ENCODE measurements at places on chromosomes 5 and 9.

DNA sequence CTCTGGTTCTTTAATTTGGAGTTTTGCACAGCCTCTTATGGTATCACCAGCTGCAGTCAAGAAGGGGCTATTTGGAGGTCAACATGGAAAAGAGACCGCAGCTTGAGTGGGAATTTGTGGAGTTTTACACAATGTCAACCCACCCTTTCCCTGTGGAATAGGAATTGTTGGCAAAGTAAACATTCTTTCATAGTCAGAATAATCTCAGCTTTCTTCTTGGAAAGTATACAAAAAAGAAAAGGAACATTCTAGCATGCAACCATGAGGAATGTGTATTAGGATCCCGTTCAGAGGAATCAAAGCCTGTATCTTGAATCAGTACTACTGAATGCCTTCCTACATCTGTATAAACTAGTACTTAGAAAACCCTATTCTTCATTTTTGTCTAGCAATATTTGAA lies 107.6 kb downstream of the LURAP1L start:
- DNase-seq, result no peak

DNA sequence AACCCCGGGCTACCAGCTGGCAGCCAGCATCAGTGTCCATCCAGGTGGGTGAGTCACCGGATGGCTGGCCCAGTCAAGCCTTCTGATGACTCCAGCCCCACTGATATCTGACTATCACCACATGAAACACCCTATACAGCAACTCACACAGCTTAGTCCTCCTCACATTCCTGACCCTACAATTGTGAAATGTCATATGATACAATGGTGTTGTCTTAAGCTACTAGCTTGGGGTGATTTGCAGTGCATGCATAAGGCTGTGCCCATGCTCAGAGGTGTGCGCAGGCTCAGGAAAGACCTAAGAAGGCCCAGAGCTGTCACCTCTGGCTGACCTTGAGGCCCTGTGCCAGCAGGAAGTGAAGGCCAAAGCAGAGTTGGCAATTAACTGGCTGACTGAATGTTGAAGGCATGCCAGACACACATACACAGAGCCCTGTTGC lies 21.5 kb upstream of the SEMA4D start:
- DNase-seq, result no peak

DNA sequence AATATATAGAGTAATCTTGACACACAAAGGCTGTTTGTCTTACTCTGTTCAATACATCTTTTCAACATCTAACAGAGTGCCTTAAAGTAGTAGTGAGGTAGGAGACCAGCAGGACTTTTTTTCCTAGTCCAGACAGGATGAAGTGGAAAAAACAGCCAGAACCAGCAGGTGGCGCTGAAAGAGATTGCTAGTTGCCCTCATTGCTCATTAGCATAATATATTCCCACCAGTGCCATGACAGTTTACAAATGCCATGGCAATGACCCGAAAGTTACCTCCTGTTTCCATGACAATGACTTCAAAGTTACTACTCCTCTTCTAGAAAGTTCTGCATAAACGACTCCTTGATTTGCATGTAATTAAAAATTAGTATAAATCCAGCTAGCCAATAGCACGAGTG lies 387.4 kb downstream of the ACTL7B start:
- DNase-seq, result peak; percentile 24

GRCh38 chr9:93005876-93006275 lies 52.6 kb upstream of the SUSD3 start:
- DNase-seq, result no peak

GRCh38 chr5:148623741-148624140 lies 30.6 kb downstream of the HTR4 start:
- no peak for DNase-seq
